ENCODE measurements at places on chromosomes 7 and 10. TPM values are rescaled to one million over a fixed set of nuclear protein-coding genes. Genes with fewer than 3 reads are reported as not detected.

Gene LARP4B
- total RNA-seq: 91.8 TPM

Gene OR2A25
- not detected for total RNA-seq

Gene C10orf62
- not detected for total RNA-seq

Gene SUMF2
- total RNA-seq: 110 TPM

Data from endothelial cell (in vitro differentiated cells).